ENCODE measurements at places on chromosomes 5 and 9.

GRCh38 chr9:110161940-110162339 is 46.0 kb downstream of the C9orf152 start:
- H3K4me1 ChIP-seq: peaks cover 17% of the 10 kb centered on the region
- peak overlapping the region; percentile 70 for H3K27ac ChIP-seq
- no peak overlapping the region for H3K4me3 ChIP-seq
- H3K27me3 ChIP-seq: no peaks in the 10 kb centered on the region
- peaks cover 5% of the 10 kb centered on the region for H3K36me3 ChIP-seq

- peak; percentile 63 for DNase-seq
- no peak overlapping the region for H3K27ac ChIP-seq
- H3K4me3 ChIP-seq: no peak overlapping the region
- no peaks in the 10 kb centered on the region for H3K27me3 ChIP-seq
- peaks cover 3% of the 10 kb centered on the region for H3K4me1 ChIP-seq
Measured at GRCh38 chr5:54944364-54944763, 41.0 kb downstream of the ESM1 start.

- no peak overlapping the region for H3K27ac ChIP-seq
- no peaks in the 10 kb centered on the region for H3K4me1 ChIP-seq
- DNase-seq: no peak
- no peaks in the 10 kb centered on the region for H3K27me3 ChIP-seq
- no peak overlapping the region for H3K4me3 ChIP-seq
Measured at GRCh38 chr5:149455889-149456409, 76.9 kb upstream of the IL17B start.

GRCh38 chr9:4290427-4290837 is 9.4 kb downstream of the GLIS3 start:
- H3K27ac ChIP-seq: no peak overlapping the region
- H3K36me3 ChIP-seq: no peaks in the 10 kb centered on the region
- no peak overlapping the region for H3K4me3 ChIP-seq
- DNase-seq: no peak
- H3K4me1 ChIP-seq: no peaks in the 10 kb centered on the region

GRCh38 chr9:95516734-95517558 is at the start of gene PTCH1:
Gene PTCH1, minus strand, starts transcription at chr9:95516971.
- peak within 1 kb of the TSS; percentile 96 for H3K4me3 ChIP-seq
- DNase-seq: no peak
- H3K4me1 ChIP-seq: peaks cover 17% of the 10 kb centered on the region
- peaks cover 11% of the 10 kb centered on the region for H3K36me3 ChIP-seq
- H3K27ac ChIP-seq: peak within 1 kb of the TSS; percentile 70
- H3K27me3 ChIP-seq: peaks cover 21% of the 10 kb centered on the region

GRCh38 chr9:126451316-126451885 is 124.8 kb downstream of the MVB12B start:
- no peak for DNase-seq
- no peak overlapping the region for H3K4me3 ChIP-seq
- peak overlapping the region; percentile 80 for H3K27ac ChIP-seq
- no peaks in the 10 kb centered on the region for H3K27me3 ChIP-seq
- H3K4me1 ChIP-seq: peaks cover 33% of the 10 kb centered on the region
- H3K36me3 ChIP-seq: peaks cover 20% of the 10 kb centered on the region

- DNase-seq: no peak
- no peak overlapping the region for H3K4me3 ChIP-seq
- H3K36me3 ChIP-seq: no peaks in the 10 kb centered on the region
- H3K27ac ChIP-seq: no peak overlapping the region
Measured at GRCh38 chr9:113918697-113919350, 42.7 kb downstream of the ZNF618 start.

DNA sequence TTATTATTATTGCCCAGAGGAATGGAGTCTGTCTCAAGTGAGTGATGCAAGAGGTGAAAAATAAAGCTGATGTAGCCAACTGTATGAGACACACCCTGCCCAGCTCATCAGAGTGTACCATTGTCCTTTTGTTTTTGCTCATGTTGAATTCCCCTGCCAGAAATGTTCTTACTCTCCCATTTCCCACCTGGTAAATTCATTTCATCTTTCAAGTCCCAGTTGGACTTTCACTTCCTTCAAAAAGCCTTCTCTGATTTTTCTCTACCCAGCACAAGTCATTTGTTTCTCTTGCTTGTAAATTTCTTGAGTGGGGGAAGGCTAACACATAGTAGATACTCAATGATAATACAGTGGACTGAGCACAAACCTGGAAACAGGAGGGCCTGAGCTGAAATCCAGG is 394.5 kb upstream of the ZNF462 start:
- no peak overlapping the region for H3K27ac ChIP-seq
- H3K4me1 ChIP-seq: no peaks in the 10 kb centered on the region
- no peaks in the 10 kb centered on the region for H3K27me3 ChIP-seq
- H3K4me3 ChIP-seq: no peak overlapping the region
- DNase-seq: no peak

DNA sequence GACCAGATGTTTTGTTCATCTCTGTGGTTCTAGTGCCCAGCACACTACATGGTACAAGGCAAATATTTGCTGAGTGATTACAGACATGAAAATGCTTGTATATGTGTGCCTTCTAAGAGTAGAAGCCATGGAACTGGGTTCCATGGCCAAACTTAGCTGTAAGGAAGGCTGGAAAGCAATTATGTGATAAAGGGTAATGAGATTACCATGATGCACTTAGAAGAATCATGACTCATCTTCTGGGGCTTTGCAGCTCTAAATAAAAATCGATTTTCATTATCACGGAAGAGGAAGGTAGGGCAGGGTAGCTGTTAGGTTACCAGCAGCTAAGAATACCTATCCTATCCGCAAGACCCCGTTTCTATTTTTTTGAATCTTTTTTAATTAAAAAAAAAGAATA is 28.0 kb downstream of the RFK start:
- DNase-seq: no peak
- no peak overlapping the region for H3K4me3 ChIP-seq
- H3K27me3 ChIP-seq: peaks cover 31% of the 10 kb centered on the region
- H3K36me3 ChIP-seq: no peaks in the 10 kb centered on the region
- H3K27ac ChIP-seq: no peak overlapping the region
- no peaks in the 10 kb centered on the region for H3K4me1 ChIP-seq

DNA sequence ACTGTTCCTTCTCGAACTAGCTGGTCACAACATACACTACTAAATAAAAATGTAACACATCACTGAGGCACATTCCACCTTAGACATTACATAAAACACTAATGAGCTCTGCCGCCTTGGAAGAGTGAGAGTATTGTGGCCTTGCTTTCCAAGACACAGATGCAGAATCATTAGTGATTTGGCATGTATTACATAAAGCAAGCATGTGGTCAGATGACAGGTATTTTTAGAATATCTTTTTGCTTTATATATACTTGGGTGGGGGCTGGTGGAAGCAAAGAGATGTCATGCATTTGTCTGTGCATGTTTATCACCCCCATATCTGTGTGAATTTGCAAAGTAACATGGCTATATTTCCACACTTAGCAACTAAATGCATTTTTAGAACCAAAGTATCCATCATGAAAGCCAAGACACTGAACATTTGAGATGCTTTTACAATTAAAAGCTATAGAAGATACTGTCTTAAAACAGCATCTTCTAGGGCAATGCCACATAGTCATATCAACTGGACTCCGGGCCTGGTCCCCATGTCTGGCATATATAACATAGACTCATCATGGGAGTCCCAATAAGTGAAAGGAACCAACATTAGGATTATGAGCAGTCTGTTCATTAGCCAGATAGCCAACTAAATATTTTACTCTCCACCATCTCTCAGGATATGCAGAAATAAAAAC is 213.5 kb downstream of the MEF2C start:
- no peak overlapping the region for H3K4me3 ChIP-seq
- H3K4me1 ChIP-seq: peaks cover 18% of the 10 kb centered on the region
- no peak overlapping the region for H3K27ac ChIP-seq
- H3K36me3 ChIP-seq: peaks cover 16% of the 10 kb centered on the region
- H3K27me3 ChIP-seq: peaks cover 86% of the 10 kb centered on the region
- DNase-seq: no peak

DNA sequence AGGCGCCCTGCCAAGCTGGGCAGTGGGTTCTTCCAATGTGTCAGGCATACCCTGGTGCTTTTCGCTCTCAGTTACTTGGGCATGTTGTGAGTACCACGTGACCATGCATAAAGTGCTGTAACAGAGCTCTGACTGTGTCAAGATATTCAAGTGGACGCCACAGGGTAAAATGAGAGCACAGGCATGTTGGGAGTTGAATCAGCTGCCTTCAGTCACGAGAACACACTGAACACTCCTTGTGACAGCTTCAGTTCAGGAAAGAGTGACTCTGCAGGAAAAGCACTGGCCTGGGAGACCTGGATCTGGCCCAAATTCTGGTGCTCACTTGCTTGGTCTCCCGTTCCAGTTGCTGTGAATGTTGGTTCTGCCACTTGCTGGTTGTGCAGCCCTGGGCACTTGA is 5.1 kb downstream of the MLANA start:
- no peak overlapping the region for H3K4me3 ChIP-seq
- no peak overlapping the region for H3K27ac ChIP-seq
- no peaks in the 10 kb centered on the region for H3K36me3 ChIP-seq
- no peaks in the 10 kb centered on the region for H3K4me1 ChIP-seq

- no peaks in the 10 kb centered on the region for H3K27me3 ChIP-seq
- no peaks in the 10 kb centered on the region for H3K36me3 ChIP-seq
- H3K4me3 ChIP-seq: no peak overlapping the region
- no peaks in the 10 kb centered on the region for H3K4me1 ChIP-seq
- no peak overlapping the region for H3K27ac ChIP-seq
- no peak for DNase-seq
Measured at GRCh38 chr5:84715091-84715490, 330.4 kb upstream of the EDIL3 start.

DNA sequence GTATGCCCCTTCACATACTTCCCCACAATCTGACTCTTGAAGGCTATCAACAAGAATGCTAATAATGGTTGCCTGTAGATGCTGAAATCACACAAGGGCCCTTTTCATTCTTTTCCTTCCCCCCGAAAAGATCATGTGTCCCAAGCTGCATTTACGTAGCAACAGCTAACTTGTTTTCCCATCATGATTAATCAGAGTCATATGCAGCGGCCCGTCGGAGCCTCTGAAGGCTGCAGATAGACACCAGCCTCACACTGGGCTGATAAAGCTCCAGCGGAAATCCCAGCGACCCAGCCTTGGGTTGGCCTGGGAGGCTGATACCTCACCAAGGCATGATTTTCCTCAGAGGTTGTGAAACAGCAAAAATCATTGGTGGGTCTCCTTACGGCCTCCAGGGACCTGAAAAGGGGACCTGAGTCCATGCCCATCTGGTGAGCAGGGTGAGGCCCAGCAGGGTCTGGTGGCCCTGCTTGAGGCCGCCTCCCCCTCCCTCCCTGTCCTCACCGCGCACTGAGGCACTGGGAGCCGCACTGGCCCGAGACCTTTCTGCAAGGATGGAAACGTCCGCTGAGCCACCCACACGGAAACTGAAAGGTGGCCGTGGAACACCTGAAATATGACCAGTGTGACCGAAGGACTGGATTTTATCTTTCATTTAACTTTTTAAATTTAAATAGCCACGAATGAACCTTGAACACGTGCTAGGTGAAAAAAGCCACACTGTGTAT is 114.2 kb upstream of the PHYKPL start:
- no peak for DNase-seq
- peaks cover 3% of the 10 kb centered on the region for H3K36me3 ChIP-seq
- no peaks in the 10 kb centered on the region for H3K4me1 ChIP-seq
- peaks cover 31% of the 10 kb centered on the region for H3K27me3 ChIP-seq
- H3K4me3 ChIP-seq: no peak overlapping the region

Data from effector memory CD8-positive, alpha-beta T cell (primary cell).